HepG2 (cell line): ENCODE measurements at places on chromosomes 13 and 19. TPM values are rescaled to one million over a fixed set of nuclear protein-coding genes. Genes with fewer than 3 reads are reported as not detected.
A peak's percentile ranks its signal among the peaks of the same experiment; 100 is the strongest.

- no peaks in the 10 kb centered on the region for H3K4me1 ChIP-seq
- no peaks in the 10 kb centered on the region for H3K27me3 ChIP-seq
- no peak overlapping the region for H3K4me3 ChIP-seq
- no peaks in the 10 kb centered on the region for H3K36me3 ChIP-seq
- H3K27ac ChIP-seq = no peak overlapping the region
- DNase-seq = no peak
Observed at GRCh38 chr13:47594833-47595232, 406.2 kb downstream of the SUCLA2 start.

GRCh38 chr13:95573221-95573620 is 20.7 kb downstream of the CLDN10 start:
- no peak for DNase-seq
- H3K4me1 ChIP-seq = no peaks in the 10 kb centered on the region
- no peak overlapping the region for H3K27ac ChIP-seq
- no peaks in the 10 kb centered on the region for H3K27me3 ChIP-seq
- no peaks in the 10 kb centered on the region for H3K36me3 ChIP-seq
- no peak overlapping the region for H3K4me3 ChIP-seq

GSX1 gene
- not detected in 2 replicates for total RNA-seq

- peak overlapping the region; percentile 95 for H3K4me3 ChIP-seq
- H3K27me3 ChIP-seq = no peaks in the 10 kb centered on the region
- no peaks in the 10 kb centered on the region; the same call in 1 of the 2 replicates for H3K36me3 ChIP-seq
- H3K27ac ChIP-seq = peak overlapping the region; percentile 60
- H3K4me1 ChIP-seq = peaks cover 6% of the 10 kb centered on the region
Observed at GRCh38 chr19:44003461-44004009, 778 bp downstream of the ZNF230 start.

DNA sequence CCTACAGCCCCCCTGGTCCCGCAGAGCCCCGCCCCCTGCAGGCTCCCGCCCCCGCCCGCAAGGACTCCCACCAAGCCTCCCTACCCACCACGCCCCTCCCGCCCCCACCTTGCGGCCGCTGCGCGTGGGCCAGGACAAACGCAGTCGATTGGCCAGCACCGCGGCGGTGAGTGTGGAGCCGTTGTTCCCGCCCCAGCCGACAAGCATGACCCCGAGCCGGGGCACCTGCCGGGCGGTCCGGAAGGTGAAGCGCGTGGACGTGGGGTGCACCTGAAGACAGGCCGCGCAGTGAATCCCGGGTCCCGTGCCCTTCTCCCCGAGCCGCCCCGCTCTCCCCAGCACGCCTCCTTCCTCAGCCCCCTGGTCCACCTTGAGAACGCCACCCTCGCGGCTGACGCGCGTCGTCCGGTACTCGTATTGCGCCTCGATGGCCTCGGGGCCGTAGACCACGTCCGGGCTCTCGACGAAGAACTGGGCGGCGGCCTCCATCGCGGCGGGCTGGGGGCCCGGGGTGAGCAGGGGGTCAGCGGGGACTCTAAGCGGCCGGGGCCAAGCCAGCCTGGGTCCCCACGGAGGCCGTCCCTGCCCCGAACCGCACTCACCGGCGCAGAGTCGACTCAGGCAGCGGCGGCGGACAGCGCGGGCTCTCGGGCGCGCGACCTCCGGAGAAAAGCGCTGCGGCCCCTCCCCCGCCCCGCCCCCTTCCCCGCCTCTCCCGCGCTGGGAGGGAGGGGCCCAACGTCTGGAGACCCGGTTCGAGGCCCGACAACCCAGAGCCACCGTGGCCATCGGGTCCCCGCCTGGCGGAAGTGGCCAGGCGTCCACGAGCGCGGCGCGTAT is at the start of gene ISYNA1:
Gene ISYNA1 (minus strand): TSS at position 643 of the 840 bp plus-strand sequence. CDS start 154 bp downstream, at position 489.
- H3K4me1 ChIP-seq = peaks cover 45% of the 10 kb centered on the region
- H3K36me3 ChIP-seq = no peaks in the 10 kb centered on the region; the same call in 1 of the 2 replicates
- H3K4me3 ChIP-seq = peak within 1 kb of the TSS; percentile 29
- peak; percentile 14 for DNase-seq
- H3K27ac ChIP-seq = peak within 1 kb of the TSS; percentile 53

- H3K27me3 ChIP-seq = no peaks in the 10 kb centered on the region
- no peak for DNase-seq
- no peaks in the 10 kb centered on the region for H3K36me3 ChIP-seq
- H3K4me1 ChIP-seq = no peaks in the 10 kb centered on the region
Observed at GRCh38 chr13:30004204-30004603, 153.8 kb upstream of the UBL3 start.

DNA sequence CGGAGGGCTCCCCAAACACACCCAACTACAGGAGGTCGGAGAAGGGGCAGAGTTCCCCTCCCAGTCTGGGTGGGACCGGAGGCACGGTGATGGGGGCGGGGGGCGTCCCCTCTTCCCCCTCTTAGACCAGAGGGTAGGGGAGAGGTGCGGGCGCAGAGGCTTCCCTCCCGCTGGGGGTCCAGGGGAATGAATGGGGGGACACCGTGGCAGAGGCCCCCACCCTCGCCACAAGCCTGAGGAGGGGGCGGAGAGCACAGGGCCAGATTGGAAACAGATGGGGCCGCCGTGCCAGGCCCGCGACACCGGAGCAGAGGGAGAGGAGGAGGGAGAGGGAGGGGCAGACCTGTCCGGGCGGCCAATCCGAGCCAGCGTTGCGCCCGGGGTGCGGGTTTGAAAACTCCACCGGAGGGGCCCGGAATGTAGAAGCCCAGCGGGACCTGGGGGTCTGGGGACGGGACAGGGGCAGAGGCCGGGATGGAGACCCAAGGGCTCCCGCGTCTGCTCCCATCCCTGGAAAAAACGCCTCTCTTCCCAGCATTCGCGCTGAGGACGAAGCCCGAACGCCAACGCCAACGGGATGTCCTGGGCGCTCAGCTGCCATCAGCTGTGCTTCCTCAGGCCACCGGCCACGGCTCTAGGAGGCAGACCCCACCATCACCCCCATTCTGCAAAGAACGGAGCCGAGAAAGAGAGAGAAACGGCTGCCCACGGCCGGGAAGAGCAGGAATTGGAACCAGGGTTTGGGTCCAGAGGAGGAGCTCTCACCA is 46.8 kb downstream of the PTPRS start:
- DNase-seq = no peak
- peaks cover 57% of the 10 kb centered on the region for H3K4me1 ChIP-seq
- H3K27me3 ChIP-seq = no peaks in the 10 kb centered on the region
- no peaks in the 10 kb centered on the region for H3K36me3 ChIP-seq

DNA sequence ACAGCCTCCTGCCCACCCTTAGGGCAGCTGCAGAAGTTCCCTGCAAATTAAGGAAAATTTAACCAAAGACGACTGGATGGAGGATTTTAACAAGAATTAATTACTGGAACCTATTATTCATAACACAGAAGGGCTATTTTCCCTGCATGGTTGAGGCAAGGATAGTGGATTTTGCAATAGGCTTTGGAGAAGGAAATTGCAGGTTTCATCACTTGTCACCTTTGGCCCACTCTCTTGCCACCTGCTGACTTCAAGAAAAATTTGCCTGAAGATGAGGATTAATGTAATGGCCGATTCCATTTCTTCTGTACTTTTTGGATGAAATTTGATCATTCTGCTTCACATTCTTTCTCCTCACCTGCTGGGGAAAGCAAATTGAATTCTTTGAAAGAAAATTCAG is 261.7 kb downstream of the FGF9 start:
- H3K27me3 ChIP-seq = no peaks in the 10 kb centered on the region; the same call in 2 of the 3 replicates
- H3K27ac ChIP-seq = no peak overlapping the region
- no peak overlapping the region for H3K4me3 ChIP-seq
- H3K4me1 ChIP-seq = no peaks in the 10 kb centered on the region

DNA sequence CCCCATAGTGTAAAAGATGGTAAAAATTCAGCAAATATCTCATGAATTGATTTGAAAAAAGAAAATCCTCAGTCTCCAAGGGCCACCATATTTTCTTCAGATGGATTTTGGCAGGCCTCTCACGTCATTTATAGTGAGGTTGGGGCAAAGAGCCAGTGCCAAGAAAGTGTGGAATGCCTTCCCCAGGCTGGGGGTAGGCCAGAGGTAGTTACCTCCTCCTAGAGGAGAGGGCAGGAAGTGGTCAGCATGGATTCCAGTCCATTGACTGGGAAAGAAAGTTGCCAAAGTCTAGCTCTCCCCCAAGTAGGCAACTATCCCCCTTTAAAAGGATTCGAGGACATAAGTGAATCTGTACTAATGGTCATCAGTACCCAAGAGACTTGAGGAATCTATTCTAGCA is 68.4 kb upstream of the KCTD4 start:
- DNase-seq = no peak
- H3K4me1 ChIP-seq = no peaks in the 10 kb centered on the region
- no peaks in the 10 kb centered on the region for H3K27me3 ChIP-seq
- H3K36me3 ChIP-seq = no peaks in the 10 kb centered on the region

GRCh38 chr13:97686594-97686993 is 252.6 kb downstream of the RAP2A start:
- DNase-seq = no peak
- H3K27ac ChIP-seq = no peak overlapping the region
- H3K4me1 ChIP-seq = no peaks in the 10 kb centered on the region
- H3K4me3 ChIP-seq = no peak overlapping the region

DNA sequence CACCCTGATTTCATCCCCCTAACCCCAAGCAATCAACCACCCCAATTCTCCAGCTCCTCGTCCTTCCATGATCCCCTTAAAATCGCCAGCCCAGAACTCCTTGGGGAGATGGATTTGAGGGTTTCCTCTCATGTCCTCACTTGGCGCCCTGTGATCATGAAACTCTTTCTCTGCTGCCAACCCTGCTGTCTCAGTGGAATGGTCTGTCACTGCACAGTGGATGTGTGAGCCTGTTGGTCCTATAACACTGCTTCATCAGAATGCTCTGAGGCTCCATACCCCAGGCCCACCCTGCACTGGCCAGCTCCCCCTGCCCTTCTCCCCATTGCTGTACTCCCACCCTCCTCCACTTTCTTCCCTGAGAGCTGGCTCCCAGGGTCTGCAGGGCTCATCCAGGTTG is 12.6 kb upstream of the ZNF792 start:
- H3K36me3 ChIP-seq = no peaks in the 10 kb centered on the region
- DNase-seq = no peak
- H3K4me3 ChIP-seq = no peak overlapping the region
- H3K4me1 ChIP-seq = peaks cover 58% of the 10 kb centered on the region

DNA sequence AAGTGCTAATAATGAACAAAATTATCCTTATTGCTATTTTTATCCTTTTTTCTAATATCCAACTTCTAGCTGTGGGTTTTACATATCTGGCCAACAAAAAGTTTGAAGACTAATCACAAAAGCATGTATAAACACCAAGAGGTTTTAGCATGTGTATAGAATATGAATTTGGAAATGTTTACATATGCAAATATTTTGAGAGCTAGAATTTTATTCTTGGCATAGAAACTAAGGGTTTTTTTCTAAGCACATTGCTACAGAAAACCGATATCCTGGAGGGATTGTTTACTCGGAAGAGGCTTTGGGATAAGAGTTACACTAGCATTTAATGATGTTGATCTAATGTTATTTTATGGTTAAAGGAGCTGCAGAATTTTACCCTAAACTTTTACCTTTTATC is 392.1 kb downstream of the EFNB2 start:
- no peak overlapping the region for H3K27ac ChIP-seq
- H3K4me3 ChIP-seq = no peak overlapping the region
- DNase-seq = no peak
- no peaks in the 10 kb centered on the region for H3K4me1 ChIP-seq
- no peaks in the 10 kb centered on the region for H3K27me3 ChIP-seq
- no peaks in the 10 kb centered on the region for H3K36me3 ChIP-seq

DNA sequence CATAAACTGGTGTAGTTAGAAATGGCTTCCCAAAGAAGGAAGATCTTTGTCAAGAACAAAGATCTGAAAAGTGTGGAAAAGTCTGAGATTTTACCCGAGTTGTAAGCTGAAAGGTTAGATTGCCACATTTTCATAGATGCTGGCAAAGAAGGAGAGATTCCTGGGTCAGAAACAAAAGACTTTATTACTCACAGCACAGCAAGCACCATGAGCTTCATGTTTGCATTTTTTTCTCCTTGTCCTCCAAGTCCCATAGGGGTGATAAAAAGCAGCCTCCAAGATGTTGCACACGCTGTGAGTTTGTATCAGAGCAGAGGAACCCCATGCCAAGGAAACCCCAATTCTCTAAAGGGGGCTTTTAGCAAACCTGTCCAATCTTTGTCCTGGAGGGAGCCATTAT is 29.3 kb downstream of the MZT1 start:
- DNase-seq = no peak
- H3K27ac ChIP-seq = no peak overlapping the region
- H3K4me1 ChIP-seq = no peaks in the 10 kb centered on the region
- H3K4me3 ChIP-seq = no peak overlapping the region
- no peaks in the 10 kb centered on the region for H3K36me3 ChIP-seq

FLT1 gene
- 0.02 TPM in 1 of 2 replicates, not detected in the other for total RNA-seq

SYT3 gene
- total RNA-seq = not detected in 2 replicates
